Anterior cingulate cortex (tissue), 58 donors: ENCODE measurements at places on chromosomes 1 and 21.
A peak's percentile ranks its signal among the peaks of the same experiment; 100 is the strongest.

DNA sequence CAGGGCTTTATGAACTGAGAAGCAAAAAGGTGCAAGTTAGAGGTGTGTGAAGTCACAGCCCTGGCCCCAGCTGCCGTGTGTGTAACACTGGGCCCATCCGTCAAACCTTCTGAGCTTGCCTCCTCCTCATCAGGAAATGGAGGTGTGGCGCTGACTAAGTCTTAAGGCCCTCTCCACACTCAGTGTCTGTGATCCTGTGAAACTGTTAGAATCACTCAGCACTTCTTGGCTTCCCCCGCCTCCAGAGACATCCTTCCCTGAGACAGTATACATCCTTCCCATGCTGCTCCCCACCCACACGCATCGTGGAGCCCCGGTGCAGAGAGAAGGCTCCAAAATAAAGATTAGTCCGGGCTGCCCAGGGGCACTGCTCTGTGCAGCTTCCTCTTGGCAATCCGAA, 33.3 kb downstream of the LRP8 start:
- DNase-seq = peak; percentile 13

DNA sequence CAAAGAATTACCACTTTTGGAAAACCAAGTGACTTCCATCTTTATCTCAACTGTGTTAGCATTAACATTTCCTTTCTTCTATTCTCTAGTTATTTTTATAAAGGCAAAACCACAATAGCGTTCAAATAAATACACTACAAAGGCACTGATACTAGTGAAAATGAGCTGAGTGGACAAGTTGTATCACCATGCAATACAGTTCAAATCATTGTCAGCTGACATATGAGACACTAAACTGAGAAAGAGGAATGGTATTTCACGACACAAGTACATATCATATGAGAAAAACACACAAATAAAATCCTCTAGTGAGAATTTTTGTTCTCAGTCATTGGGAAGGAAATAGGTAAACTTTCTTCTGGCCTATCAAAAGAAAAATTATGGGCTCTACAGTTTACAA, 26.2 kb downstream of the ENAH start:
- DNase-seq = no peak

GRCh38 chr1:2355373-2356261, 35.7 kb downstream of the MORN1 start:
- DNase-seq = no peak

DNA sequence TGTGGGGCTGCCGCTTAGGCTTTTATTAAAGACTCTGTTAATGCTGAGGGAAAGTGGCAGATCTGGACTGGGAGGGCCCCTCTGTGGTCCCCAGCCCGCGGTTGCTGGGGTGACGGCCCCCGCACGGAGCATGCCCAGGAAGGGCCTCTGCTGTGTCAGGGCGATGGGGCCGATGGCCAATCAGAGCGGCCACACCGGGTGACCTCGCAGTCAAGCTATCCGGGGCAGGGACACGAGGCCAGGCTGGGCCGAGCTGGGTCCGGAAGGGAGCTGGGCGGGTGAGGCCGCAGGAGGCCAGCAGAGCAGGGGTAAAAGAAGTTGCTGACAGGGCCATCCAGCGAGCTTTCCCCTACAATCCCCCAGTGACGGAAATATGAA, 145.1 kb downstream of the CASZ1 start:
- DNase-seq = no peak

- DNase-seq = no peak
Measured at GRCh38 chr1:247429496-247429895, 13.5 kb downstream of the NLRP3 start.

- DNase-seq = no peak
Measured at GRCh38 chr1:18636596-18637508, 6.2 kb downstream of the PAX7 start.

GRCh38 chr1:163248064-163248463, 45.3 kb upstream of the RGS5 start:
- DNase-seq = no peak

GRCh38 chr1:169086603-169087455, 19.7 kb upstream of the ATP1B1 start:
- no peak for DNase-seq

- no peak for DNase-seq
Measured at GRCh38 chr1:107474877-107475612, 334.2 kb downstream of the NTNG1 start.

GRCh38 chr1:45803299-45803780, at the start of gene MAST2:
Gene MAST2, plus strand, starts transcription at chr1:45803612. Its CDS starts 284 bp downstream, at chr1:45803896.
- DNase-seq = peak; percentile 71
